Heart right ventricle (tissue), 16 donors: ENCODE measurements at places on chromosomes 11 and 22. TPM values are rescaled to one million over a fixed set of nuclear protein-coding genes. Genes with fewer than 3 reads are reported as not detected.

The CCDC89 gene
- total RNA-seq = 0.61 TPM

GRCh38 chr11:61082062-61082870, 20.0 kb upstream of the CD5 start:
- no peak for DNase-seq

The PATE2 gene
- not detected for total RNA-seq

The PGR gene
- 11.9 TPM for total RNA-seq

DNA sequence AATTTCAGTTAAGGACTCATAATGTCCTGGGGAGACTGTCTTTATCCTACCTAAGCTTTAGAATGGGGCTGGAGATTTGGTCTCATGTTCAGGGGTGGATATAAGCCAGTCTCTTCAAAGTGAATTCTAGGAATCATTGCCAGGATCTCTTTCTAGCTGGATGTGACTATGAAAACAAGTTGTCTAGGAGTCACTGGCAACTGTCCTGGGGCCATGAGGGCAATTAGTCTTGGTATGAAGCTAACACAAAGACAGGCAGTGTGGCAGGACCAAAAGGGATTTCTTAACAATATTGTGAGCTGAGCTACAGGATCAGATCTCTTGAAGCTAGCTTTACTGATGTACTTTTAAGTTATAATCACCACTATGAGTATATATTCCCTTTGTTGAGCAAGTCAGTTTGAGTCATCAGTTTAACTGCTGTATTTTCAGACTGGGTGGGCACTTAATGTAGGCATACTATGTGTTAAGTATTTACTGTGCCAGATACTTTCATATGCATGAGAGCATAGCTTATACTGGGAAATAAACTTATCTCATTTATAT, 390.0 kb upstream of the CCDC90B start:
- no peak for DNase-seq

GRCh38 chr11:116515664-116516184, 257.1 kb downstream of the BUD13 start:
- no peak for DNase-seq

The PI4KA gene
- 34.8 TPM for total RNA-seq

DNA sequence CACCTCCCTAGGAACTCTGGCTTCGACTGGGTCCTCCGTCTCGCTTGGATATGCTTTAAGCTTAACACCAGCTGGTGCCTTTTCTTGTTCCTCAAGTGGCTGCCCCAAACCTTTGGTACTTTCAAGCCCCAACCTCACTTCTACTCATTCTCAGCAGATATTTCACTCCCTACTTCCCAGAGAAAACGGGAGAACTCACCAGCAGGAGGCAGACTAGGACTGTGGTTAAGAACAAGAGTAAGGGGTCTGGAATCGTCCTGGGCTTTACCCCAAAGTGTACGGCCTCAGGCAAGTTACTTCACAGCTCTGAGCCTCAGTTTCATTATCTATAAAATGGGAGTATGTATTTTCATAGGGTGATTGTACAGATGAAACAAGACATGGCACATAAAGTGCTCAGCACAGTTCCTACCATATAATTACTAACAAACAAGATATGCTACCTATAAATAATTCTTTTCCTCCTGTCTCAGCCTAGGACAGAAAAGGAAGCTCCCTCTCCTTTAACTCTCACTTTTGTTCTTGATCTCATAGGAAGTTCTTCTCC, 37.8 kb downstream of the PAMR1 start:
- DNase-seq = no peak

GRCh38 chr11:2945031-2945756, 16.0 kb upstream of the PHLDA2 start:
- peak; percentile 92 for DNase-seq

GRCh38 chr11:69219991-69220390, 64.3 kb downstream of the SMIM38 start:
- DNase-seq = peak; percentile 0

GRCh38 chr11:6992026-6992425, 28.1 kb downstream of the ZNF214 start:
- no peak for DNase-seq

DNA sequence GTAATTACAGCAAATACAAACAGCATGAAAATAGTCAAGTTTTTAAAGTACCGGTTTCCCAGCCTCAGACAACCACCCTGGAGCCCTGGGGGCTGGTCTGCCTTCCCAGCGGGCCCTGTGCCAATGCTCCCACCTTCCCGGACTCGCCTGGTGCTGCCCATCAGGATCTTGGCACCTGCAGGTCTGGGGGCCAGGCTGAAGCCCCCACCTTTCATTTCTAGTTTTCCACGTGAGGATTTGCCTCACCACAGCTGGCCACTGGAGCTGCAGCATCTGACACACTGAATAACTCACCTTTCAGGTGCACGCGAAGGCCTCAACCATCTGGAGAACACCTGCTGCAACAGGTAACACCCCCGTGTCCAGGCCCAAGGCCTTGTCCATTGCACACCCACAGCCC, 108.7 kb upstream of the THY1 start:
- no peak for DNase-seq

DNA sequence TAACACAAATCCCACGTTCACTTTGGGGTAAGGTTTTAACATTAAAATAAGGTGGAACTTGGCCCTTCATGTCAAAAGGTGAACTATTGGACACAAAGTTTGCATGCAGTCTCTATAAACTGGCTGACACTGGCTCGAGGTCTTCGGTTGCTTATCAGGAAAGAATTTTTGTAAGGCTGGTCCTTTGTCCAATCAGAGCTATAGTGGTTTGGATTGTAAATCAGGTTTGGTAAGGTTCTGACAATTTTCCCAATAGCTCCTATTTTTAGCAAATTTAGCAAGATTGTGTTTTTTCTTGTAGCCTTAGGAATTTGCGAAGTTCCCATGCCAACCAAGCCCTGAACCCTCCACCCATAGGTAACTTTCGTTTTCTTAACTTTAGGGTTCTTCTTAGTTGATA, 17.6 kb upstream of the MED17 start:
- no peak for DNase-seq

GRCh38 chr11:93940395-93940794, 80.8 kb upstream of the HEPHL1 start:
- no peak for DNase-seq

GRCh38 chr22:44555597-44555996, 57.6 kb upstream of the RTL6 start:
- DNase-seq = no peak

The BCO2 gene
- 83.4 TPM for total RNA-seq

The LINC01488 gene
- total RNA-seq = 0.12 TPM

GRCh38 chr11:5691964-5692361, 2.4 kb downstream of the TRIM22 start:
- DNase-seq = no peak

DNA sequence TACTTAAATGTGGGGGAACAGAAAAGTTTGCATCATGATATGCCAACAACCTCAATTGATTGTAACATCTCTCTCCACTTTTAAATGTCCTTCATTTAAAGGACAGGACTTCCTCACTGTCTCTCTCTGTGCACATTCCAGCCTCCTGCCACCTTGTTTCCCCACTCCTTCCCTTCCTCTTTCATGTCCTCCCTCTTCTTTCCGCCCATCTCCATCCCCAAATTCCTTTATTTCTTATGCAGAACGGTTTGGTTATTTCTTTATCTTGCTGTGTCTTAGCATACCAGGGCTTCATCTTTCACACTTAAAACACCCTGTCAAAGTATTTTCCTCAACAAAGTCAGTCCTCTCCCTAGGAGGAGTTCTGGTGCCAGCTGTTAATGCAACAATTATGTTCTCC, 293.8 kb downstream of the NXPE2 start:
- no peak for DNase-seq

The SCUBE2 gene
- 1.1 TPM for total RNA-seq

DNA sequence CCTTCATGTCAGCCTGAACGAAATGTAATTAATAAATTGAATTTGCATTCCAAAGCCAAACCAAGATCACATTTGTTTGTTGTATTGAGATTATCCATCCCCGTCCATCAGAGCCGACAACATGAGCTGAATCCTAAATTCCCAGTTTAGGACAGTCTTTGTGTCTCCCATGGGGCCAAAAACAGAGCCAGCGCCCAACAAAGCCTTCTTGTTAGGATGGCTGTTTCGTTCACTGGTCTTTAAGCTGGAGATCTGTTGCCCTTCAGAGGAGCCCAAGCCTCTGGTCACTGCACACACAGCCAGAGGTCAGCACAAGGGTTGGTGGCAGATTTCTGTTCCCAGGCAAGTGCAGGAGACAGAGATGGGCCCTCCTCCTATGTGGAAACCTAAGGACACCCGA, 25.8 kb downstream of the DSCAML1 start:
- no peak for DNase-seq

DNA sequence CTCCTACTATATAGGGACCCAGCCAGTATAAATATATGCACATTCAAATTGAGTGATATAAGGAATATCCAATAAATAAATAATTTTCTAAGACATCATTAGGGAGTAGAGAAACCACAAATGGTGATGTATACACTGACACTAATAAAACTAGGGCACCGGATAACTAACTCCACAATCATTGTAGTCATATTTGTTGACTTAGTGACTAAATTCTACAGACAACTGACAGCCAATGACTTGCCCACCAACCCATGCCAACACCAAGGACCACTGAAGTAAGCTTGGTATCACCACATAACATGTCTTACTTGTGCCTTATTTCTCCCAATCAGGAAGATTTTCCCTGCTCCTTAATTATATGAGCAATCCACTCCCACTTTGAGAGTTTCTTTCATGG, 139.6 kb upstream of the TRPC6 start:
- no peak for DNase-seq

GRCh38 chr22:35792506-35792905, 74.8 kb downstream of the APOL5 start:
- DNase-seq = no peak

GRCh38 chr11:114060392-114061047, 1.0 kb downstream of the ZBTB16 start:
- DNase-seq = peak; percentile 43

DNA sequence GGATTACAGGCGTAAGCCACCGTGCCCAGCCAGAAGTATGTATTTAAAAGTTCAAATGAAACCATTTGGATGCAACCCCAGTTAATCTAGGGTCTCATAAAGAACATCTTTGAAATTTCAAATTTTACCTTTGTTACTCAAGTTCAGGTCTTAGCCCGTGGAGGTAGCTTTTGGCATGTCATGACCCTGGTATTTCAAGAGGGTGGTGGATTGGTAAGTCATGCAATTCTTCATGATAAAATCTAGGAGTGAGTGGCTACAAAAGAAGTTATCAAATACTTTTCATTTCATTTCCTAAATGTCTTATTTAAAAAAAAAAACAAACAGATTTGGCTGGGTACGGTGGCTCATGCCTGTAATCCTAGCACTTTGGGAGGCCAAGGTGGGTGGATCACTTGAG, 80.6 kb downstream of the ABTB2 start:
- DNase-seq = no peak

The NEFH gene
- 0.18 TPM for total RNA-seq

- no peak for DNase-seq
These were observed 13.5 kb downstream of the ACRV1 start for GRCh38 chr11:125667151-125667550.

GRCh38 chr11:69044111-69045013, 4.4 kb upstream of the TPCN2 start:
- DNase-seq = peak; percentile 75

- no peak for DNase-seq
These were observed 11.7 kb downstream of the MICAL2 start for GRCh38 chr11:12122083-12122482.

The SUSD2 gene
- total RNA-seq = 6.1 TPM

GRCh38 chr11:3221408-3222002, 2.9 kb upstream of the MRGPRG start:
- no peak for DNase-seq

- DNase-seq = no peak
These were observed 12.5 kb downstream of the HSD17B12 start for GRCh38 chr11:43693069-43693468.

- no peak for DNase-seq
These were observed 47.7 kb upstream of the HTATIP2 start for GRCh38 chr11:20315800-20316199.

The TEX12 gene
- total RNA-seq = not detected

The TMPRSS13 gene
- total RNA-seq = 0.07 TPM

DNA sequence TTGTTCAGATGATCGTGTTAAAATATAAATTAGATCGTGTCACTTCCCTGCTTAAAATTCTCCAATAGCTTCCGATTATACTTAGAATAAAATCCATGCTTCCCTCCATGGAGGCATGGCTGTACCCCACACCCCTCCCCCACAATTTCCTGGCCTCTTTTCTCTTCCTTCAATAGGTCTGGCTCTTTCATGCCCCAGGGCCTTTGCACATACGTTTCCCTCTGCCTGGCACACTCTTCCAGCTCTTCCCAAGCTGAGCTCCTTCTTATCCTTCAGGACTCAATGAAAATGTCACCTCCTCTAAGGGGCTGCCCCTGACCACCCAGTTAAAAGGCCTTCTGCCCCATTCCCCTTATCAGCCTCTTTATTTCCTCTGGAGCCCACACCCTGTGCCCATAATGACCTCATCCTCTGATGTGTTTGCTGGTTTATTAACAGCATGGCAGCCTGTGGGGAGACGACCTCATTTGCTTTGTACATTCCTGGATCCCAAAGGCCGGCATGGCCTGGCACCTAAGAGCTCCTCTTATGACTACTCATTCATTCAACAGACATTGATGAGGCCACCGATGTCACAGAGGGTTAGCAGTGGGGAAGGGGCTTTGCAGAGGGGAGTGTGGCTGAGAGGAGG, 9.0 kb upstream of the FLRT1 start:
- no peak for DNase-seq

GRCh38 chr11:873706-874105, 31.1 kb downstream of the TSPAN4 start:
- no peak for DNase-seq

The HORMAD2 gene
- not detected for total RNA-seq

The APOA5 gene
- total RNA-seq = not detected

DNA sequence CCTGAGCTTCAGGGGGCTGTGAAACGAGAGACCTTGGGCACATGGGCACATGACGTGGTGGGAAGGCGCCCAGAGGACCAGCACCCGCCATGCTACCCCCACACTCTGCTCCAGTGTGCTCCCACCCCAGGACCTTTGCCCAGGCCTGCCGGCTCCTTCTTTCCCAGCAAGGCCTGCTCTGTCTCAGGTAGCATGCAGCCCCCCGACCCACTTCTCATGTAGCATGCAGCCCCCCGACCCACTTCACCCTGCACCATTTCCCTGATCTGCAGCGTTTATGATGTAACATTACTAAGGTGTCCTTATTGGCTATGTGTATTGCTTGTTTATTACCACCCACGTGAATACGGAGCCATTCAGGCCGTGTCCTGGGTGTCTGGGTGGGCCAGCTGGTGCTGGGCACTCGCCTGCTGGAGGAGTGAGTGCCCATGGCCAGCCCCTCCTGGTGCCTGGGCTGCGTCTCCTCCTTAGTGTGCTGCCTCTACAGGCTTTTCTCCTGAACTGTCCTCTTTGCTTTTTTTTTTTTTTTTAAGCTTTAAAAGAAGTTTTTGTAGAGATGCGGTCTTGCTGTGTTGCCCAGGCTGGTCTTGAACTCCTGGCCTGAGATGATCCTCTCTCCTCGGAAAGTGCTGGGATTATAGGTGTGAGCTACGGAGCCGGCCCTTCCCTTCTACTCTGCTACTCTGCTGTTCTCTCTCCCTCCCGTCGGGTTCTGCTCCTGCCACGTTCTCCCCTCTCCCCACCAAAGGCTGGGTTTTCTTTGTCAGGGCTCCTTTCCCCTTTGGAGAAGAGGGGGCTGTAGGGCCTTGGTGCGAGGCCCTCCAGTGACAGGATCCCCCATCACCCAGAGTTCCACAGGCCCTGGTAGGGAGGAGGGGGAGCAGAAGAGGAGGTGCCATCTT, 29.4 kb downstream of the LRP5 start:
- no peak for DNase-seq

GRCh38 chr22:19837915-19838314, 16.8 kb downstream of the GNB1L start:
- no peak for DNase-seq

The CRY2 gene
- 76.1 TPM for total RNA-seq
